ENCODE measurements at places on chromosomes 12 and 14. TPM values are rescaled to one million over a fixed set of nuclear protein-coding genes. Genes with fewer than 3 reads are reported as not detected.

GNB3 gene
- 0.46 TPM for total RNA-seq

PIANP gene
- 0.08 TPM for total RNA-seq

MANSC4 gene
- not detected for total RNA-seq

RTRAF gene
- 265 TPM for total RNA-seq

ELK3 gene
- total RNA-seq, result 1.2 TPM

ESRRB gene
- not detected for total RNA-seq

DNA sequence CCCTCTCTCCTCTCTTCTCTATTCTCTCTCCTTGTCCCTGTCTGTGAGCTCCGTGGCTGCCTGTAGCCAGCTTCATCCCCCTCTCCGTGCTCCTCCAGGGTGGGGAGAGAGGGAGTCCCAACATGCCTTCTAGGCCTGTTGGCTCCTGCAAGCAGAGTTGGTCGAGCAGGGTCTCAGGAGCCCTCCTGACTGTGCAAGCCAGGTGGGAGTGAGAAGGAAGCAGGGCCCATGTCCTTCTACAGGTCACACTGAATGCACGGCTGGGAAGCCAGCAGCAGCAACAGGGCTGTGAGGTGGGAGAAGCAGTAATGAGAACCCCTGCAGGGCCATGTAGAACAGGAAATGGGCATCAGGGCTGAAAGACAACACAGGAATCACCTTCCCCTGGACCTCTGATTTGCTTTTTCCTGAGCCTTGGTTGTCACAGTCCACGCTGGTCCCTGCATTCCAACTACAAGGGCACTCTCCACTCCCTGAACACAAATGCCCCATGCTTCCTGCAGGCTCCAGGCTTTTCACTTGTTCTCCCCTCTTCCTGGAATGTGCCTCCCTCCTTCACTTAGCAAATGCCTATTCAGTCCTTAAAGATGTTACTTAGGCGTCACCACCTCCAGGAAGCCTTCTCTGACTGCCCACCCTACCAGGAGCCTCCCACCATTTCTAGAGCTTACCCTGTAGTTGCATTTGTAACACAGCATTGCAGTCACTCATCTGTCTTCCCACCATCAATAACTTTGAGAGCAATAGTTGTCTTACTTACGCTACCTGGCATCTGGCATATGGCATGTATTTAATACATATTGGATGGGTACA, 51.2 kb downstream of the TSPAN11 start:
- no peak overlapping the region for H3K4me3 ChIP-seq
- H3K4me1 ChIP-seq, result no peaks in the 10 kb centered on the region
- no peaks in the 10 kb centered on the region for H3K36me3 ChIP-seq
- H3K27ac ChIP-seq, result no peak overlapping the region

DNA sequence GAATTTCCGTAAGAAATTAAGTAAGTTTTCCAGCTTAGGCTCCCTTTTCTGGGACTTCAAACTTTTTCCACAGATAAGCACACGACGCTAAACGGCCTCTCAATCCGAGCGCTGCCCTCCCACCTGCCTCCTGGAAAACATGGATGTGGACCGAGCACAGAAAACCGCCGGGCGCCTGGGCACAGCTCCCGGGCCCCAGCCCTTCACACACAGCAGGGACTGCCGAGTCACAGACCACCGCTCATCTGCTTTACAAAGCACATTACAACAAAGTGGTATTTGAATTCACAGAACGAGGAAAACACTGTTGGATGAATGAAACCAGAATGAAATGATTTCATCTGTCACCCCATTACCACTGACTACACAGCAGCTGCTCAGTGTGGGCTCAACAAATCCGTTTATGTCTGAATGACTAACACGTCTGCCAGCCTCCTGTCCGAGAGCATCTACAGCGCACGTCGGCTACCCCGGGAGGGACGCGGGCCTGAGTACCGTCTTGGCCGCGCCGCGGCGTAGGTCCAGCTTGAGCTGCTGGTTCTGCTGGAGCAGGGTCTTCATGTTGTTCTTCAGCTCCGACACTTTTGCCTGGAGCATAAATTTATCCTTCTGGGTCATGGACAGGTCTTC, 13.1 kb upstream of the ANKLE2 start:
- peaks cover 16% of the 10 kb centered on the region for H3K36me3 ChIP-seq
- no peak overlapping the region for H3K4me3 ChIP-seq
- H3K27ac ChIP-seq, result no peak overlapping the region
- H3K27me3 ChIP-seq, result no peaks in the 10 kb centered on the region

DNA sequence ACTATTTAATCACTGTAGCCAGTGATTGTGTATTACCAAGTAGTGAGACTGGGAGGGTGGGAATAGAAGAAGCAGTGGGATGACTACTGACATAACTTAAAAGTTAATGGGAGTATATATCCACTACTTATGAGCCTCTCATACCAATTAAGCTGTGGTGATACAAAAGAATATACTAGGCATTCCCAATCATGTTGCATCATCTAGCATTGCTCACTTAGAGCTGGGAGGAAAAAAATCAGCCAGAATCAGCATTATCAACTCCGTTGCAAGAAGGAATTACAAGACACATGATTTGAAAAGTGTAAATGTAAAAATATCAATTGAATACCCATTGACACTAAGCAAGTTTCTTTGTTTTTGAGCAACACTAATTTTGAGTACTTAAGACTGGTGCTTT, 745 bp upstream of the PPP1R36 start:
- no peaks in the 10 kb centered on the region for H3K36me3 ChIP-seq
- peaks cover 11% of the 10 kb centered on the region for H3K27me3 ChIP-seq
- DNase-seq, result no peak
- no peaks in the 10 kb centered on the region for H3K4me1 ChIP-seq
- H3K4me3 ChIP-seq, result no peak overlapping the region
- no peak overlapping the region for H3K27ac ChIP-seq

DNA sequence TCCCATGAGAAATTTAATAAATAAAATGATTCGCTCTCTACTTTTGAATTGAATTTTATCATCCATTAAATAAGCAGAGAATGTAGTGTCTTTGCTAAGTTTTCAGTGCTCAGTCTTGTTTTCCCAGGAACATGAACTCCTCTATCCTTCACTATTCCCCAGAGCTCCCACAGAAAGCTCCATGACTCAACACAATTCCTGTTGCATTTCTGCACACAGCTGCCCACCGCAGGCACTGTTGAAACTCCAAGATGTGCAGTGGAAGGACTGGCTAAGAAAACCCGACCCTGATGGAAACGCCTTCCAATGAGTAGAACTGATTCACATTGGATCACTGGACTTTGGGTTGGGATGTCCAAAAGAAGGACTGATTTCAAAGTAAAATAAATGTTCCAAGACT, 202.4 kb upstream of the AMIGO2 start:
- no peaks in the 10 kb centered on the region for H3K36me3 ChIP-seq
- no peak overlapping the region for H3K27ac ChIP-seq
- no peak overlapping the region for H3K4me3 ChIP-seq
- peaks cover under 1% of the 10 kb centered on the region for H3K4me1 ChIP-seq
- DNase-seq, result no peak

DNA sequence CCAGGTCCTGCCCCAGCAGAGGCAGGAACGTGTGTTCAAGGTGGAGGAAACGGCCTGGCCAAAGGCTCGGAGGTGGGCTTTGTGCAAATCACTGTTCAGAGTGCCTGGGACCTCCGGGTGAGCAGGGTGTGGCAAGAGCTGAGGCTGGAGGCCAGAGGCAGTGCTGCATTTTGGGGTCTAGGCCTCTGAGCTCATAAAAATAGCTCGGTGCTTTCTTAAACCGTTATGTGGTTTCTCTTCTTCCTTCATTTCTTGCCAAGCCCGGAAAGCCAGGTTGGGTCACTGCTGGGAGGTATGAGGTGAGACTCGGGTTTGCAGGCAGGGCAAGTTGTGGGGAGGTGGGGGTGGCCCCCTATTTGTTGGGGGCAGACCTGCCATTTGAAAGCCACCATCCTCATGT, 178.8 kb upstream of the MYL2 start:
- no peak for DNase-seq
- H3K4me3 ChIP-seq, result no peak overlapping the region

GRCh38 chr12:39605501-39605900, 14.1 kb downstream of the ABCD2 start:
- H3K27ac ChIP-seq, result no peak overlapping the region
- H3K4me1 ChIP-seq, result no peaks in the 10 kb centered on the region
- H3K27me3 ChIP-seq, result no peaks in the 10 kb centered on the region
- no peak for DNase-seq

DNA sequence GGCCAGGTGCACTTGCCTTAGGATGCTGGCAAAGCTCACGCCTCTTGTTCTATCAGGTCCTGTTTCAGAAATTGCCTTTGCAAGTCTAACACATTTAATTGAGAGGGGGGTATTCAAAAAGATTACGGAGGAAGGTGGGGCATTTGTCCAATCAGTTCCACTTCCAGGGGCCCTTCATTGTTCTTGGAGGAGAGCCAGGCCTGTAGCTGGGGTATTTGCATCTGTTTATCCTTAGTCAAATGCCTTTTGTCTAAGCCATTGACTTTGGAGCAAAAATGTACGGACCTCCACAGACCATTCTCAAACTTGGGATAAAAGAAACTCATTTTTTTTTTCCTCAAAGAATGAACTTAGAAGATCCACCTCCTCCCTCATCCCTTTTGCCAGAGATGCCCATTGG, 582.0 kb downstream of the BCL11B start:
- no peaks in the 10 kb centered on the region for H3K27me3 ChIP-seq
- H3K4me3 ChIP-seq, result no peak overlapping the region
- no peak for DNase-seq
- no peaks in the 10 kb centered on the region for H3K36me3 ChIP-seq
- no peaks in the 10 kb centered on the region for H3K4me1 ChIP-seq

DNA sequence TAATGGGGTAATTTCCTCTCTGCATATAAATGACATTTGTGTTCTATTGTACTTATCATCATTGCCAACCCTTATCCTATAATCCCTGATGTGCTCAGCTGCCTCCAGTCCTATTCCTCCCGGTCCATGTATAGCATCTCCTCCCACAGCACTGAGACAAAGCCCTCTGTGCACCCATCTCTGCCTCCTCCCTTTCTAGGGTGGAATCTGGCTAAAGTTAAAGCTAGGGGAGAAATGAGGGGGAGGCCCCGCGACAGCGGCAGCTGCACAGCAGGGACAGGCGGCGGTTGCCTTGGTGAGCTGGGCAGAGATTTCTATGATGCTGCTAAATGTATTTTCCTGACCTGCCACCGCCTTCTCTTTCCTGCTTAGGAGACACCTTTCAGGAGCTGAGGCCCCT, 12.8 kb upstream of the ZDHHC22 start:
- H3K27me3 ChIP-seq, result no peaks in the 10 kb centered on the region
- no peaks in the 10 kb centered on the region for H3K36me3 ChIP-seq
- no peak overlapping the region for H3K27ac ChIP-seq
- H3K4me3 ChIP-seq, result no peak overlapping the region
- no peaks in the 10 kb centered on the region for H3K4me1 ChIP-seq
- no peak for DNase-seq

GRCh38 chr14:52443506-52443905, 108.8 kb downstream of the TXNDC16 start:
- no peak overlapping the region for H3K4me3 ChIP-seq
- no peaks in the 10 kb centered on the region for H3K4me1 ChIP-seq
- H3K36me3 ChIP-seq, result no peaks in the 10 kb centered on the region
- no peak overlapping the region for H3K27ac ChIP-seq

GRCh38 chr14:35286707-35287106, 5.5 kb upstream of the PSMA6 start:
- no peak for DNase-seq
- H3K4me3 ChIP-seq, result peak overlapping the region; percentile 51
- H3K4me1 ChIP-seq, result peaks cover 51% of the 10 kb centered on the region

DNA sequence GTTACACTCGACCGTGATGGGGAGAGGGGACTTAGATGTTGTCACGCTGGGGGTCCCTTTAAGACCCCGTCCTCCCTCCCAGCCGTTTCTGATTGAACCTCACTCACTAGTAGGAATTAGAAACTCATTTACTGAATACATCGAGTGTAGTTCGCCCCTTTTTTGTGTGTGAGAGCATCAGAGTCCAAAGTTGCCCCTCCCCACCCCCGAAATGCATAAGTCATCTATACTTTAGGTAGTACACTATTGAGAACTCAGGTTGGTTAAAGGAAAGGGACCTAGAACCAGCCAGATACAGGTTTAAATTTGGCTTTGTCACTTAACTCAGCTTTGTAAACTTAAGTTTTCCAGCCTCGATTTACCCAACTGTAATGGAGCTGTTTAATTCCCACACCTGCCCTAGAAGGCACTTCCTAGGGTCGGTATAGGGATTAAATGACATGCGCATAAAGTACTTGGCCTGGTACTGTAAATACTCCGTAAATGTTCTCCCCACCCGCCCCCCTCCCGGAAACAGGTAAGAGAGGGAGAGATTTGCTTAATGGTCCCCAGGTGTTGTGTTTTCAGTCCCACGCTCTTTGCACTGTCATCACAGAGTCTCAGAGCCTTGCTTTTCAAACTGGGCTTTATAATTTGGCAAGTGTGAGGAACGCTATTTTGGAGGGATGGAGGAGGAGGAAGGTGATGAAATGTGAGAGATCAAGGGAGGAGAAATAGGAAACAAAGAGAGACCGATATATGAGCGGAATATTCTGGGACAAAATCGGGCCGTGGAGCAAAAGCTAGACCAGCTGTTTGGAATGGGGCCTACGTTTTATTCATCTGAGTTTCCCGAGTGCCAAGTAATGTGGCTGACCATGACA, 897 bp downstream of the SUDS3 start:
- peak overlapping the region; percentile 83 for H3K4me3 ChIP-seq
- no peak for DNase-seq
- H3K27ac ChIP-seq, result peak overlapping the region; percentile 93
- no peaks in the 10 kb centered on the region for H3K27me3 ChIP-seq

DNA sequence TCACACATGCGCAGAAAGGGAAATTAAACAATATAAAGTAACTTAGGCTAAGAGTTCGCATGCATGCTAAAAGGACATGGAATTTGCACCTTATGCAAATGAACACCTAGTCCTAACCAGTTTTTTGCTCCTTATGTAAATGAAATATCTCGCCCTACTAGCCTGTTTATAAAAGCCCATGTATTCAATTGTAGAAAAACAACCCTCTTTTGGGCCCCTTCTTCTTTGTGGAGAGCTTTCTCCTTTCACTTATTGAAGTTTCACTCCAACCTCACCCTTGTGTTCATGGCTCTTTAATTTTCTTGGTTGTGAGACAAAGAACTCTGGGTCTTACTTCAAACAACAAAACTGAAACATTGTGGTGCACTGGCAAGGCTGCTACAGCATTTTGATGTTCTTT, 333.4 kb upstream of the ATXN7L3B start:
- H3K36me3 ChIP-seq, result no peaks in the 10 kb centered on the region
- no peaks in the 10 kb centered on the region for H3K27me3 ChIP-seq
- no peak for DNase-seq
- H3K27ac ChIP-seq, result no peak overlapping the region

- DNase-seq, result no peak
- no peak overlapping the region for H3K27ac ChIP-seq
- no peaks in the 10 kb centered on the region for H3K36me3 ChIP-seq
- H3K4me3 ChIP-seq, result no peak overlapping the region
Observed at GRCh38 chr12:70485704-70486103, 119.6 kb downstream of the KCNMB4 start.
